ENCODE measurements at places on chromosomes 7 and 10.

DNA sequence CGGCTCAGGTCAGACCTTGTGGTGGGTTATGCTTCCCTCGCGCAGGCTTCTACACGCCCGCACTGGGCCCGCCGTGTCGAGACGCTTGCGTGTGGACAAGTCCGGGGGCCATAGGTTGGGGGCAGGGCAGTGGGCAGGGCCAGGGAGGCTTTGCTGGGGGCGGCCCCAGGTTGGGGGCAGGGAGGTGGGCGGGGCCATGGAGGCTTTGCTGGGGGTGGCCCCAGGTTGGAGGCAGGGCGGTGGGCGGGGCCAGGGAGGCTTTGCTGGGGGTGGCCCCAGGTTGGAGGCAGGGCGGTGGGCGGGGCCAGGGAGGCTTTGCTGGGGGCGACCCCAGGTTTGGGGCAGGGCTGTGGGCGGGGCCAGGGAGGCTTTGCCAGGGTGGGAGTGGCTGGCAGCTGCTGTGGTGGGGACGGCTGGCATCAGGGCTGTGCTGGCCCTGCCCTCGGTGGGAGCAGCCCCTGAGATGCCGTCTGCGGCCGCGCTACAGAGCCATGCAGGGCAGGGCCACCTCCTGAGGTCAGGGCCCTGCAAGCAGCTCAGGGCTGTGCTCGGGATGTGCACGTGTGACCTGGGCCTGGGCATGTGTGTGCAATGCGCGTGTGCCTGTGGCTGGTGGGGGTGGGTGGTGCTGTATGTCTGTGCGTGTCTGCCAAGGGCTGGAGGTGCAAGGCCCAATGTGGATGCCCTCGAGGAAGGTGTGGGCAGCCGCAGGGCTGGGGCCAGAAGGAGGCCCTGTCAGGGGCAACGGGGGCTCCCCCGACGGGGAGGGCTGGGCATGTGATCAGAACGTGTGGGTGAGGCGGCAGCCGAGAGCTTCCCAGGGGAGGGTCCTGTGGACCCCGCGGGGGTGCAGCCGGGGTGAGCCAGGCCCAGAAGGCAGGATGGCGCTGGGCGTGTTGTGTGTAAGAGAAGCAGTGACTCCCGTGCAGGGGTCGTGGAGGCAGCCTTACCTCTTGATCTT, 72.5 kb upstream of the NKX6-2 start:
- DNase-seq, result no peak

- no peak for DNase-seq
Measured at GRCh38 chr10:87846023-87846422, 17.3 kb downstream of the KLLN start.

DNA sequence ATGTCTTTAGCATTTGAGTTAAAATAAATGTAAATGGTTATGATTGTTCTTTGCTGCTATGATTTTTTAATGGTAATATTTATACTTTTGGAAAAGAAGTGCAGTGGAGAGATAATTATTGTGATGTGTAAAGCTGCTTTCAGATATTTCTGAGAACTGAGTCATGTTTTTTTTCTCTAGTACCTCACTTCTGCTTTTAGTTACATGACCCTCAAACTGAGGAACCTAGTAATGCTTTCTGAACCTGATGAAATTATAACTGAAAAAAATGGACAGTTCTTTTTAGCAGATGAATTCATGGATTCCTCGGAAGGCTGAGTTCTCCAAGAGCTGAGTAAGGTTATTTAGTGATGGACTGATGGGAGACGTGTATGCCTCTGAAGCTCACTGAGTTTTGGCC, 167.8 kb downstream of the CDCA7L start:
- DNase-seq, result no peak

- no peak for DNase-seq
Measured at GRCh38 chr10:101233443-101233842, 4.2 kb upstream of the LBX1 start.

DNA sequence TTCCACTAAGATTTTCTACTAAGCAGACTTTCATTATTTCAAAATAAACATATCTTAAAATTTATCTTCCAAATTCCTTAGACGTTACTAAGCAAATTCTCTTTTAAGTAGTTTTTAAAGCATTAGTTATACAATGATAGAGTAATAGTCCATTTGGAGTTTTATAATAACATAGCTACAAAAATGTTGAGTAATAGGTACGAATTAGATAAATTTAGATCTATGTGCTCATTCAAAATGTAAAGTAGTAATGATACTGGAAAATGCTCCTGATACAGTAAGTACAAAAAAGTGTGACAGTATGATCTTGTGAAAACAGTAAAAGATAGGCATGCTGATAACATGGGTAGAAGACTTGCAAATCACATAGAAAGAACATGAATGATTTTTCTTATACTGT, 4.5 kb downstream of the DMTF1 start:
- DNase-seq, result no peak

DNA sequence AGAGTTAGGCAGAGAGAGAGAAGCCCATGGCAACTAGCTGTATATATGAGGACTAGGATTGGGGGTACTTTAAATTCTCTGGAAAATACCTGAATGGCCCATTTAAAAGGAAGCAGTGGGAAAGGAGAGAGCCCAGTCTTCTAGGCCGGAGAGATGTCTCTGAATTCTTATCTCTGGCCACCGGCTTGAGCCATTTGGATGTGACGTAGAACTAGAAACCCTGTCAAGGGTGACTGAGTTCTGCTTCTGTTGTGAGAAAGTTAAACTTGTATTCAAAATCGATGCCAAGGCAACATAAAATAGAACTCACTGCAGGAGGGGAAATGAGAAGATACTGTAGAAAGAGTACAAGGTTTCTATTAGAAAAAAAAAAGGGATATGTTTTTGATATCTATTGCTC, 6.3 kb upstream of the GSTK1 start:
- no peak for DNase-seq

DNA sequence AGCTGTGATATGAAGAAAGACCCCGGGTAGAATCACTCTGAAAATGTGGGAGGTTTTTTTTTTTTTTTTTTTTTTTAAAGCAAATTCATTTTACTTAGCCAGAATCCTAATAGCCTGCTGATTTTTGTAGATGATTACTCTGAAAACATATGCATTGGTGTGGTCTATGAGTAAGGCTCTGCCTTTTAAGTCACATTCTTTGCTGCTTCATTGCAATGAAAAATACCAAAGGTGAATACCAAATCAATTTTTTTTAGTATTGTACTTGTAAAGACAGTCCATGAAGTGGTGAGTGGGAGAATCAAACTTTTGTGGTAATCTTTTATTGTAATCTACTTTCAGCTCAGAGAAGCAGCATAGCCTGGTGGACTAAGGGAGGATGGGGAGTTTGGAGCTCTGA, 130.3 kb downstream of the SDK1 start:
- DNase-seq, result no peak

DNA sequence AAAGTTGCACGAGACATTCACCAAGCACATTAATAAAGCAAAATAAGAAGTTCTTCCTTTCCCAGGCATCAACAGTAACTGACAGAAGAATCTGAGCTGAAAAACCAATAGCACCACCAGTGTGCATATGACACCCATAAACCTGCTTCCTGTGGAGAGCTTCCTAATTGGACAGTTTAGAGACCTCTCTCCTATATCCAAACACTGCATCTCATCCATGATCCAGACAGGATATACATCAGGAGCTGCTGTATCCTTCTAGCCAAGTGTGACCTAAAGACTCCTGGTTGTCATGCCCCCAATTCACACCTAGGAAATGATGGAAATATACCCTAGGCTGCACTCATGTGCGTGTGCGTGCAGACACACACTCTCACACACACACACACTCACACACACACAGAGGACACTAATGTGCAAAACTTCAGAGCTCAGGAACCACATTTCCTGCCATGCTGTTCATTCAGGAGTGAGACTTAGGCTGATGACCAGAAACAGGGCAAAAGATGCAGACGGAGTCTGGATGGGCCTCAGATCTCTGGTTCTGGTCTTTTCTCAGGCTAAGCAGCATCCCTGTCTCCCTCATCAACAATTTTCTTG, 58.0 kb downstream of the MAP3K8 start:
- no peak for DNase-seq

- no peak for DNase-seq
Measured at GRCh38 chr7:14507617-14508016, 394.9 kb downstream of the DGKB start.

- DNase-seq, result no peak
Measured at GRCh38 chr10:44939691-44940401, 19.8 kb upstream of the RASSF4 start.

GRCh38 chr7:24868741-24869140, 111.2 kb downstream of the OSBPL3 start:
- no peak for DNase-seq

- DNase-seq, result no peak
Measured at GRCh38 chr10:124516746-124517397, 55.2 kb downstream of the LHPP start.

DNA sequence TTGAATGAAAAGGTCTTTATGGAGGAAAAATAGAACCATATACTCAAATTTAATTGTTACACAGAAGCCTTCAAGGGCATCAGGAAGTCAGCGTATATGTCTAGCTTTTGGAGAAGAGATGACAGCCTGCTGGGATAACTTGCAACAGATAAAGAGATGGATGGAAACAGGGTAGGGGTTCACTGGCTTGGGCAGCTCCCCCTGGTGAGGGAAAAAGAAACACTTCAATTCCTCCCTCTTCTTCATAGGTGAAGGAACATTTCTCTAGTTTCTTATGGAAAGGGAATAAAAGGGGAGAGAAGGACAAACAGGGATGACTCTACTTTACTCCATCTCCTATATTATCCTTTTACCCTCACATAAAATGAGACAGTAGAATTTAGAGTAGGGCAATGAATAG, 635.7 kb downstream of the PHTF2 start:
- no peak for DNase-seq

DNA sequence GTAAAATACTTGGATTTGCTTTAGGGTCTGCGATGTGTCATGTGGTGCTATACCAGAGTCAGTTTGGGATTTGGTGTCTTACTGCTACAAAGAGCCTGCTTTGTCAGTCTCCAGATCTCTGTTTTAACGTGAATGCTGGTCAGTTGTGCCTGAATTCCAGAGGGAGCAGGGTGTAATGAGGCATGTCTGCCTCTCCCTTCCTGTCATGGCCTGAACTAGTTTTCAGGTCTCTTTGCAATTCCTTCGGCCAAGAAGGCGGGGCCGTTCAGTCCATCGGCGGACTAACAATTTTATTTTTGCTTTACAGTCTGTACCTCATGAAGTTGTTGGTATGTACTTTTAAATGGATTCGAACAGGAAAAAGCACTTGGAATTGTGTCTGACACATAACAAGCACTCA, 465.1 kb upstream of the ADARB2 start:
- DNase-seq, result peak; percentile 56

DNA sequence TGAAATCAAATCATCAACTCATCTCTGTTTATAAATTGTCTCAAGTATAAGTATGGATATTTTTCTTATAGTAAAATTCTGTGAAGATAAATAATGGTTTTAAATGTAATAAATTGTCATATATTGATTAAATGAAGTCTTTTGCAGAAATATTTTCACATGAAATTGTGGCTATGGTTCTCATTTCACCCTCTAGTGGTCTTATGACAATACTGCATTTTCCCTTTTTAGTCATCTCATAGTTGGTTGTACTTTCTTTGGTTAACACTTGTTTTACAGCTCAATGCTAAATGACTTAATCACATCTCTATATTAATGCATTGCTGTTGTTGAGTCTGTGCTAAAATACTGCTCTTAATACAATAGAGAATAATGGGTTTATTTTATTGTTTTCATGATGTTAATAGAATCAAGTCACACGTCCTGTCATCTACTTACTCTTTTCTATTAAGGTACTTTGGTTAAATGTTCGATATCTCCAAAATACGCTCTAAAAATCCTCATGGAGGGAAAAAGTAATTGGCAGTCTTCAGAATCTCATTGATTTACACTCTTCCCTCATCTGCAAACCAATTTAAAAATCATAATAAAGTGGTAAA, 38.0 kb upstream of the CACNA2D1 start:
- no peak for DNase-seq

- DNase-seq, result no peak
Measured at GRCh38 chr7:21941611-21942141, 4.0 kb downstream of the CDCA7L start.

GRCh38 chr10:60147576-60148265, 241.4 kb upstream of the CCDC6 start:
- no peak for DNase-seq

DNA sequence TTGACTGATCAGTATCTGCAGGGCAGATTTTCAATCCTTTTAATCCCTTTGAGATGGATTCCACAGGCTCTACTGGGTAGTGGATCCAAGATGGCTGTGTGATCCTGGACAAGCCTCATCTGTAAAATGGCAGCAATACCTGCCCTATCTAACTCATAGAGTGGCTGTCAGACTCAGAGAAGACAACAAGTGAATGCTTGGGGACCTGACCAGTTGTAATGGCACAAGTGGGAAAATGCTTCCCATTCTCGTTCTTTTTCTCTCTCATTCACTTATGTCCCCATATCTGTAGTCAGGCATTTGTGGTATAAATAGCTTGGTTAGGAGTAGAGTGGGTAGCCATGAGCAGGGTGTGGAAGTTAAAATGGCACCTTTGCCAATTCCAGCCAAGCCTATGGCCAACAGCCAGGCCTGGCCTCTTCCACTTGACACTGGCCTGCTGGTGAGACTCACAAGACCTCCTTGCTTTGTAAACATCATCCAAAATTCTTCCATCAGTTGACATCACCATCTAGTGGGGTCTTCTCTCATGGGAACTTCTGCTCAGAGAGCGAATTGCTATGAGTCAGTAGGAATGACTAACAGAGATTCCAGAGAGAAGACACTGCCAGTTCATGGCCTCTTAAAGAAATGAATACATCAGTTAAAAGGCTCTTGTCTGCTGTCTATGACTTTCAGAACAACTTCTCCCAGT, 150.1 kb downstream of the PLPP4 start:
- DNase-seq, result peak; percentile 7

DNA sequence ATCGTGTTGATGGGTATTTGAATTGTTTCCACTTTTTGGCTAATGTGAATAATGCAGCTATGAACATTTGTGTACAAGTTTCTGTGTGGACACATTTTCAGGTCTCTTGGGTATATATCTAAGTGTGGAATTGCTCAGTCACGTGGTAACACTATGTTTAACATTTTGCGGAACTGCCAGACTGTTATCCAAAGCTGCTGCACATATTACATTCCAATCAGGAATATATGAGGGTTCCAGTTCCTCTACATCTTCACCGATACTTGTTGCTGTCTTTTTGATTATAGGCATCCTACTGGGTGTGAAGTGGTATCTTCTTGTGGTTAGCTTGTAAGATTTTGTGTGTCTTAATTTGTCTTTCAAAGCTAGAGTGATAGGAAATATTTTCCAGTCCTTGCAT, 6.8 kb downstream of the PTPN12 start:
- DNase-seq, result no peak

GRCh38 chr10:47051741-47052238, 140.6 kb downstream of the PTPN20 start:
- DNase-seq, result no peak

GRCh38 chr7:158609313-158609974, 21.8 kb upstream of the PTPRN2 start:
- no peak for DNase-seq

- DNase-seq, result no peak
Measured at GRCh38 chr7:81248420-81248819, 329.6 kb upstream of the SEMA3C start.

DNA sequence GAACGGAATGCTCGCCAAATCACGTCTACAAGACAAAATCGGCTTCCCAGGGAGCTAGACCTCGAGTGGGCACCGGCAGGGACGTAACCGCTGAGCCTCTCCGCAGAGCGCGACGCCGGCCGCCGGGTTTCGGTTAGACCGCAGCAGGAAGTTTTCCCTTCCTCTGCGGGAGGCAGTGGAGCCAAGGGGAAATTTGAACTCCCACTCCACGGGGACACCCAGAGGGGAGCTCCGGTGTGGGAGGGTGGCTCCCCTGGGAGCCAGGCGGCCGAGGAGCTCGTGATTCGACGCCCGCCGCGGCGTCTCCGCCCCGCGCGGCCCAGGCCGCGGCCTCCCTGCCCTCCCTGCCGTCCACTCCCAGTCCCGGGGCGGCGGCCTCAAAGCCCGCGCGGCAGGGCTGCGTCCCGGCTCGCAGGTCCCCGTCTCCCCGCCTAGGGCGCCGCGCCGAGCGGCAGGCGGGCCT, 426 bp downstream of the SYPL1 start:
- no peak for DNase-seq

Measured in ecto neural progenitor cell (in vitro differentiated cells).